ENCODE measurements at places on chromosomes 7 and 10.
A peak's percentile ranks its signal among the peaks of the same experiment; 100 is the strongest.

GRCh38 chr7:51569176-51569575 lies 252.6 kb upstream of the COBL start:
- DNase-seq = no peak

DNA sequence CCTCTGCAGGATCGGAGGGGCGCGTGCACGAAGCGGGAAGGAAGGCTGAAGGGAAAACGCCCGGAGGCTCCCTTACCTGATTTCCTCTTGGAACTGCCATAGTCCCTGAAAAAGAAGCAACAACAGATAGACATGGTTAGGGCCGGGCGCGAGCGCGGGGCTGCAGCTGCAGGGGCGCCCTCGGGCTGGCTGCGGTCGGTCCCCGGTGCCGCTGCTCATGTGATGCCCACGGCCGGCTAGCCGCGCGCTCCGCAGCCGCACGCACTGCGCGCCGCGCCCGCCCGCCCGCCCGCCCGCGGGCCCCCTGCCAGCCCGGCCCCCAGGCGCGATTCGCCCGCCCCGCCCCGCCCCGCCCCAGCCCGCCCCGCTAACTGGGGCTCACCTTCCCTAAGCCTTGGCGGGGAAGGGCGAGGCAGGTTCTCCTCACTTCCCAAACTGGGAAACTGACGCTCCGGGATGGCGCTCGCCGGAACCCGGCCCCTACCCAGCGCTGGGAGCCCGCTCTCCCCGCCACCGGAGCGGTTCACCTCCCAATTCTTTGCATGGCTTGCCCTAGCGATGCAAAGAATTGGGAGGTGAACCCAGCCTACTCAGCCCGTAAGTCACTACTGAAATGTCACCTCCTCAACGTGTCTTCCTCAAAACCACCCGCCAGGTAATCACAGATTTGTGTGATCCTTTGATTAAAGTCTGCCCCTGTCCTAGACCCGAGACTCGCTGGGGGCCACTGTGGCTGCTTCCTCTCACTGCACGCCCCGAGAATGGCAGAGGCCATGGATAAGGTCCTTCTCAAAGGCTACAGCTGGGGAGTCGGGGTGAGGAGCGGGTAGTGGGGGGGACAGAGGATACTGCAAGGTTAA lies 162.2 kb downstream of the SH3PXD2A start:
- peak; percentile 82 for DNase-seq

DNA sequence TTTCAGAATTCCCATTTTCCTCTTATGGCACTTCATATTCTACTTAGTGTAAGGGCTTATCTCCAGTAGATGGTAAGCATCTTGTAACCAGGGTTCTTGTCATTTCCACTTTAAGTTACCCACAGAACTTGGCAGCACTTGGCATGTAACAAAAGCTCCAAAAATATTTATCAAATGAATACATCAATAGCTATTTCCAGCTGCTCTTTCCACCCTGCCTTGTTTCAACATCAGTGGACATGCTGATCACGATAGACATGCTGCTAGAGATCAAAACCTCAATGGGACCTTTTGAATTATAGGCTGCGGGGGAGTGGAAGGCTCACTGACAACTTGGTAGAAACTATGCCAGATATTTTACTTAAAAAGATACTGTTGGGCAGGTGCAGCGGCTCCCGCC lies 32.9 kb downstream of the HOXA1 start:
- no peak for DNase-seq

GRCh38 chr10:132520177-132520811 lies 17.3 kb upstream of the INPP5A start:
- DNase-seq = peak; percentile 65

DNA sequence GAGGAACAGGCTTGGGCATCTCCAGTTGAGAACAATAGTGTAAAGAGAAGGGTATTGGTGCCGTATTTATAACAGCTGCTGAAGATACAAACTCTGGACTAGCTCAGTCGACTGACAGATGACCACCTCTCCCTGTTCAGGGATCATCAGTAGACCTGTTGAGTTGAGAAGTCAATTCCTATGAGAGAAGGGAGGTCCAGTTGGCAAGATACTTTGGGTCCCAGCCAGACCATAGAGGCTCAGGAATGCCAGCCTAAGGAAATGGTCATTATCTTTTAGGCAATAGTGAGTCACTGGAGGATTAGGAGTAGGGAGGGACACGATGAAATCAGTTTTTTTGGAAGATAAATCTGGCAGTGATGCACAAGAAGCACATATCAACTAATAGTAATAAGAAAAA lies 202.9 kb downstream of the TRIL start:
- peak; percentile 74 for DNase-seq

GRCh38 chr10:114541081-114541796 lies 116.8 kb downstream of the ABLIM1 start:
- DNase-seq = peak; percentile 18

DNA sequence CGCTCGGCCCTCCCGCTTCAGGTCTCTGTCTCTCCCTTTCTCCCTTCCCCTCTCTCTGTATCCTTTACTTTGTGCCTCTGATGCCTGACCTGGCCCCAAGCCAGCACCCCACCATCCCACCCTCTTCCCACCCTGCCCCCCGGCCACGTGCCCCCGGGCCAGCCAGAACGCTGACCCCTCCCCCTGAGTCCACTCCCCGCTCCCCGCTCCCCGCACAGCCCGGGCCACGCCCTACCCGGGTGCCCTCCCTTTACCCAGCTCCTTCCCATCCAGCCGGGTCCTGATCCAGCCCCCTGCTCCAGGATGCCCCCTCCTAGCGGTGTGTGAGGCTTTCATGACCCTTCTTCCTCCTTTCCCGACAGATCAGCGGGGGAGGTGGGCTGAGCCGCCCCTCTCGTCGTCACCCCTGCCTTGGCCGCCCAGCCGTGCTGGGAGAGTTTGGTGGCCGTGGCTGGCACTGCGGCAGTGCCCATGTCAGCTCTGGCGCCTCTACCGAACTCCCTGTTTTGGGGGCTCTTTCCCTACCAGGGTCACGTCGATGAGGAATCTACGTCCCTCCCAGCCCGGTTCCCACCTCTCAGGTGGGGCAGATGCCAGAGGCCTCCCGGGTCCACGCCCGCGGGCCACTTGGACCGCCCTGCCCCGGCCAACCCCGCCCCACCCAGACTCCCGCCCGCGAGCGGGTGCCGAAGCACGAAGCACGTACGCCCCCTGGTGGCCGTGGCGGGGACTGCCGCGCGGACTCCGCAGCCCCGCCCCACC lies 127.4 kb downstream of the UBE2H start:
- peak; percentile 95 for DNase-seq

DNA sequence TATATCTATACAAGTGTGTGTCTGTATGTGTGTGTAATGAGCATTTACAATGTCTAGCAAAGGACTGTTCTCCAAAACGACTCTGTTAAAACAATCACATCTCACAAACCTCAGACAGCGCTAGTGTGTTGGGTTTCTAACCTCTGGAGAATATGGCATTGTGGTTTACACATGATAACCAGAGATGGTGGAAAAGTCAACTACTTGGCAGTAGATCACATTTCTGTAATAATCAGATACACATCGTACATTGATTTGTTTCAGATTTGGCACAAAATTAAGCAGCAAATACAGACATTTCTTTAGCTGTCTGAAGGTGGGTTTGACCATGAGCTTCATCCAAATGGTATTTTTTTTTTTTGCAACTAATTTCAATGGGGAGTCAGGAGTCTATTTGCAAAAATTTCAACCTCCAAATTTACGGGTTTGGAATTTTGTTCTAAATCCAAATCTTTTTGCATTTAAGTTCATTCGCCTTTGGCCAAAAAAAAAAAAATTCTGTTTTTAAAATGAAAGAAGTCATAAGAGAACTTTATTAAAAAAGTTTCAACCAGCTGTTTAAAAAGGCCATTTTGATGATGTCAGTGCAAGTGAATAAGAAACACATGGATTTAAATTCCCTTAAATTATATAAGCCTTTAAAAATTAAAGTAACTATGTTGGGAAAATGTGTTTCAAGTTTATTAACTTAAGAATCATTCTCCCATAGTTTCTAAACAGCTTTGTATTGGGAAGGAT lies 127.8 kb downstream of the TMEM26 start:
- no peak for DNase-seq
